Activated CD8-positive, alpha-beta memory T cell treated with anti-CD3 and anti-CD28 coated beads for 1 hour (primary cell): ENCODE measurements at places on chromosomes 2 and 18.

GRCh38 chr18:12474876-12475275 lies 67.1 kb downstream of the PRELID3A start:
- no peak for DNase-seq

GRCh38 chr2:70046534-70046933 lies 40.7 kb upstream of the PCBP1 start:
- DNase-seq, result no peak

DNA sequence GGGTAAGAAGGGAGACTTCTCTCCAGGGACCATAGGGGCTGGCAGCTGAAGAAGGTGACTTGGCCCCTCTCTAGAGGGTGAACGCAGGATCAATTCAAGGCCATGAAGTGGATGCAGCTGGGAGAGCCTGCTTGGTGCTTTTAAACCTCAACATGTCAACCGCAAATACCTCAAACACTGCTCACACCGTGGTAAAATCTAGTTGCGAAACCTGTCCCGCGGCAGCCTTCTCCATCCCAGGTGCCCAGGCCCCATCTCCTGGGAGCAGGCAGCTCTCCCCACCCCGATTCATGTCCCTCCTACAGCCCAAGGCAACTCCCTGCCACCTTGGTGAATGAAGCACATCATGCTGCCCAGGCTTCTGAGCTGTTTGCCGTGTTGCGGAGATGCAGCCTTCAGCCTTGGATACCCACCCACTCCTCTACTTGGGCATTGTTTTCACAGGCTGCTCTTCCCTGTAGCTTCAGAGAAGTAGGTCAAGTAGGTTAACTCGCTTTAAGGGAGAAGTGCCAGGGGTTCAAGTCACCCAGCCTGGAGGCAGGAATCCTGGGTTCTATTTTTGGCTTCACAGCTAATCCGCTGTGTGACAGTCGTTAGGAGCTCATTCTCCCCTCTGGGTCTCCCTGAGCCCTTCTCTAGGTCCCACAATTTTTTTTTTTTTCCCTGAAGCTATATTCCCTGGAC lies 6.2 kb upstream of the EFR3B start:
- DNase-seq, result no peak

DNA sequence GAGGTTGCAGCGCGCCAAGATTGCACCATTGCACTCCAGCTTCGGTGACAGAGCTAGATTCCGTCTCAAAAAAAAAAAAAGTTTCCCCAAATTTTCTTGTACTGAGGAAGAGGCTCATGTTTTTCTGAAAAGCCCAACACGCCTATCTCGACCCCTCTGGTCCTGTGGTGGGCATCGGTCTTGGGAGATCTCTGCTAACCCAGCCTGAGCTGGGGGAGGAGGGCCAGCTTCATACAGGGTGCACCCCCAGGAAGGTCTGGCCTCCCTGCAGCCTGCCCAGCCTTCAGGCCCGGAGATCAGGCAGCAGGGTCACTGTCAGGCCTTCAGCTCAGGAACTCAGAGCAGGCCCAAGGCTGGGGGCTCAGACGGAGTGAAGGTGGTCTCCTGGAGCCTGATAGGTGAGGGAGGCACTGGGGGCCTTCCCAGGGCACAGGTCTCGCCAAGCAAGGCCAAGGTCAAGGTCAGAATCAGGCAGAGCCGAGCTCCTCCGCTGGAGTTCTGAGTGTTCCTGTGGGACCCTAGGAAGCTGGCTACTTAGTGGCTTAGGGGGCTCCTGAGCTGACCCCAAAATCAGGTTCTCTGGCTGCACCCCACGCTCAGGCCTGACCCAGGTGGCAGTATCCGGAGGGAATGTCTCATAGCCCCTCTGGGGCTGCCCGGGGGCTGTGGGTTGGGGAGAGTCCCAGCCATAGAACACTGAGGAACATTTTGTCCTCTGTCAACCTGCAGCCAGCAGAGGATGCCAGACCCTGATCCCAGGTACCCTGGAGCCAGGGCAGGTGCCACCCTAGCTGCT lies 37.9 kb upstream of the SMAD7 start:
- no peak for DNase-seq

- no peak for DNase-seq
Observed at GRCh38 chr2:32745675-32746074, 117.8 kb downstream of the TTC27 start.

DNA sequence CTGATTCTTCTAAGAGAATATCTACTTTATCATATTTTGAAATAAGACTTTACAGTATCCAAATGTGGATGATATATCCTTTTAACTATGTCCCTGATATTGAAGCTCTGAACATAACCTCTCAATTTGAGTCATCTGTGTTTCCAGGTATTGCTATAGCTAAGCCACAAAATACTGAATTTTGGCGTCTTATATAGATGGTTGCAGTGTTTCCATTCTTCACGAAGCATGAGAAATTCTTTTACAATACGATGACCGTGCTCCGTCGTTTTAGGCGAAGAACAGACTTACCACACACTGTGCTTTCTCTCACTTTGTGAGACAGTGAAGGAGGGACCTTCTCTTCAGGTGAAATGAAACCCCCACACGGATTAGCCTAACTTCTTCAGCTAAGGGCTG lies 45.3 kb downstream of the LRRFIP1 start:
- DNase-seq, result no peak

- DNase-seq, result no peak
Observed at GRCh38 chr2:202609381-202610145, 25.2 kb upstream of the FAM117B start.

DNA sequence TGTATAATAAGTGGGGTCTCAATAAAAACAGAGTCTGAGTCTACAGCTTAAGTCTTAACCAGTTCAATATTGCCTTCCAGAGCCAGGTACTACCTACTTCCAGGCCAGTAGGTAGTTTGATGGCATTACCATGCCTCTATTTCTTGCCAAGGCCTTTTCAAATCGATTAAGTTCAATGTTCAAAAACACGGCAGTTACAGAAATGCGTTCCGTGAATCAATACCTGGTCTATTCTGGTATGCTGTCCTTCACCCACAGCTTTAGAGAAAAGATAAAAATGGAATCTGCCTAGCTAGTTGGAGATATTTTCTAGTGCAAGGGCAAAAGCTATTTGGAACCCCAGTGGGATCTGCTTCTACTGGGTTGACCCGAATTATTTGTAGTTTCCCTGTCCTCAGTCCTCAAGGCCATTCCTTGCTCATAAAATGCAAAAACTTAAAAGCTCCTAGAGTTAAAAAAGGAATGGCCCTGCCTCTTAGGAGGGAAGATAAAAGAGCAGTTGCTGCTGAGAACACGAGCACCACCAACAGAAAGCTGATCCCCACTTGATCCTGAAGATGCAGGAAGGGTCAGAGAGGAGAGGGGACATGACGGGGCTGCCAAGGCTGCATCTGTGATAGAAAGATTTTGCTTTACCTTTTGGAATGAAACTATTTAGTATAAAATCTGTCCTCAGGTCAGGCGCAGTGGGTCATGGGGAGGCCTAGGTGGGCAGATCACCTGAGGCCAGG lies 109.6 kb upstream of the SCG2 start:
- no peak for DNase-seq

GRCh38 chr18:79816092-79816491 lies 18.4 kb downstream of the KCNG2 start:
- no peak for DNase-seq

- no peak for DNase-seq
Observed at GRCh38 chr2:46009772-46010171, 287.4 kb upstream of the EPAS1 start.

DNA sequence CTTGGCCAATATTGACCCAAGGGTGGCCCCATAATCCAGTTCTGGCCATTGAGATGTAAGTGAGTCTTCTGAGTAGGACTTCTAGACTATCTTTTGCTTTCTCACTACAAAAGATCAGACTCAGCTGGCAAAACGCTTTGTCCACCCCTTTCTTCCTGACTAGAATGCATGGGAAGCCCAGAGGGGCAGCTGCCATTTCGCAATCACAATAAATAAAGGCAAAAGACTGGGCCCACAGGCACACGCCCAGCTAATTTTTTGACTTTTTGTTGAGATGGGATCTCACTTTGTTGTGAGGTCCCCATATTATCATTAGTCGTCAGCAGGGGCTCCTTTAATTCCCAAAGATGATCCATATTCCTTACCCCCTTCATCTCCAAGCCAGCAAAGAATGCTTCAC lies 41.1 kb upstream of the SGPP2 start:
- no peak for DNase-seq

- DNase-seq, result no peak
Observed at GRCh38 chr2:44730593-44730992, 210.9 kb upstream of the SIX3 start.

GRCh38 chr2:130821867-130822266 lies 14.8 kb upstream of the ARHGEF4 start:
- DNase-seq, result no peak

DNA sequence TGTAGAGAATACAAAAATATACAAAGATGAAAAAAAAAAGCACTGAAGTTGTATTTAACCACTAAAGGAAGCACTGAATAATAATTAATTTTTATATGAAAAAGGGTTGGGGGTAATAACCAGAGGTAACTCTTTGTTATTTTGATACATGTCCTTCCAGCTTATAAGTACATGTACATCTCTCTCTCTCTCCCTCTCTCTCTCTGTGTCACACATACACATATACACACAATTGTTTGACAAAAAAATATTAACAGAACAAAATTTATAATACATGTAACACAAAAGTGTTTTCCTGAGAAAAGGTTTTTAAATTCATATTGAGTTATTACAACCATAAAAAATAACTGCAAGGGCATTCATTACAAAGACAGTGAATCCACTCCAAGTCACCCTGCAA lies 4.6 kb downstream of the WIPF1 start:
- no peak for DNase-seq
